ENCODE measurements at places on chromosomes 16 and 17. TPM values are rescaled to one million over a fixed set of nuclear protein-coding genes. Genes with fewer than 3 reads are reported as not detected.

The C1QL1 gene
- 0.21 TPM for total RNA-seq

The DCAF7 gene
- 103 TPM for total RNA-seq

The ARL5C gene
- not detected for total RNA-seq

The NPB gene
- 0.17 TPM for total RNA-seq

The RAD51C gene
- 76.6 TPM for total RNA-seq

The HES7 gene
- 3.1 TPM for total RNA-seq

The SMIM36 gene
- not detected for total RNA-seq

The SETD1A gene
- 26.9 TPM for total RNA-seq
